ENCODE measurements at places on chromosomes 12 and 14.
A peak's percentile ranks its signal among the peaks of the same experiment; 100 is the strongest.

DNA sequence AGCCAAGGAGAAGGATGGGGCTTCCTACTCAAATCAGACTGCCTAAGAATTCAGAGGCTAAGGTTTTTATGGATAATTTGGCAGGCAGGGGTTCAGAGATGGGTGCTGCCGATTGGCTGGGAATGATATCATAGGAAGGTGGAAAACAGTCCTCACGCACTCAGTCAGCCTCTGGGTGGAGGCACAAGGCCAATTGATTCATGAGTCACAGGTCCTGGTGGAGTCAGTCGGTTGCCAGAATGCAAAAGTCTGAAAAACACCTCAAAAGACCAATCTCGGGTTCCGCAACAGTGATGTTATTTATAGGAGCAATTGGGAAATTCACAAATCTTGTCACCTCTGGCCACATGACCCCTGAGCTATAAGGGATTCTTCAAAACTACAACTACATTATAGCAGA, 105.5 kb downstream of the GXYLT1 start:
- no peak for DNase-seq

- no peak for DNase-seq
Observed at GRCh38 chr14:57221931-57222330, 46.8 kb downstream of the EXOC5 start.

- no peak for DNase-seq
Observed at GRCh38 chr12:71178162-71178561, 20.4 kb upstream of the TSPAN8 start.

GRCh38 chr12:97404543-97404942, 58.1 kb upstream of the RMST start:
- no peak for DNase-seq

GRCh38 chr14:100524933-100525243, 62.3 kb downstream of the BEGAIN start:
- DNase-seq: no peak

DNA sequence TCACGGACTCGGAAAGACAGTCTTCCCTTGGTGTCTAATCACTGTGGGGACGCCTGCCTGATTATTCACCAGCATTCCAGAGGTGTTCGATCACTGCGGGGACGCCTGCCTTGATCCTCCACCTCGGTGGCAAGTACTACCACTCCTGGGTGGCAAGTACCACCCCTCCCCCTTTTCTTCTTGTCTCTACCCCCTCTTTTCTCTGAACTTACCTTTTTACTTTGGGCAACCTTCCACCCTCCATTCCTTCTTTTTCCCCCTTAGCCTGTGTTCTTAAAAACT, 12.0 kb upstream of the LGMN start:
- DNase-seq: no peak

GRCh38 chr14:105861985-105862465, 335.6 kb downstream of the TMEM121 start:
- peak; percentile 15 for DNase-seq

DNA sequence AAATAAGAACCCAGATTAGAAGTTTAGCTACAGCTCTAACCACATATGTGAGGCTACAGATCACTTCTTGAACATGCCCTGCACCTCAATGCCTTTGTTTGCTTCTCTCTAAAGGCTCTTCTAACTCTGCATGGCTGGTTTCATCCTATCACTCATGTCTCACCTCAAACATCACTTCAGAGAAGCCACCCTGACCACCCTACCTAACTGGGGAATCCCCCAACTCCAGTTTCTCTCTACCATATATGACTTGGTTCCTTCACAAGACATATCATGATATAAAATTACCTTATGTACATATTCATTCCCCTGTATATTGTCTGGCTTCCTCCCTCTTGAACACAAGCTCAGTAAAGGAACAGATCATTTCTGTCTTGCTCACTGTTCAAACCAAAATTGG, 250.2 kb upstream of the GRIP1 start:
- DNase-seq: peak; percentile 19

DNA sequence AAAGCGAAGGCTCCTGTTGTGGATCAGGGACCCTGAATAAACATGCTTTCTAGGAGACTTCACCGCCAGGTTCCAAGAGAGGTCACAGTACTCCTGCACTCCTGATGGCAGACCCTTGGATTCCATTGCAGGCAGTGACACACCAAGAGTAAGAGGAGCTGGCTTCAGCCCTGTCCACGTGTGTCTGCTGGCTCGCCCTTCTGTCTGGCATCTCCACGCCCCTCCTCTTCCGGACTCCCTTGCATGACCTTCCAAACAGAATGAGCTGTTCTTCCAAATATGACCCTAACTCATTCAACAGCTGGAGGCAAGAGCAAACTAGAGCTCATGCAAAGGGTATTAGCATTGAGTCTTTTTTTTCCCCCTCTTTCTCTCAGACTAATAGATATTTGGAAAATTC, 233.0 kb upstream of the PLEKHG7 start:
- no peak for DNase-seq

GRCh38 chr14:85535991-85536832, 6.3 kb downstream of the FLRT2 start:
- DNase-seq: no peak

All from activated naive CD4-positive, alpha-beta T cell treated with anti-CD3 and anti-CD28 coated beads, Interleukin-2, amount 50 U/mL, for 16 hours (primary cell).